ENCODE measurements at places on chromosomes 7 and 10. TPM values are rescaled to one million over a fixed set of nuclear protein-coding genes. Genes with fewer than 3 reads are reported as not detected.

SLC16A9 gene
- total RNA-seq, result 0.26 TPM

SLC35G1 gene
- total RNA-seq, result 2.1 TPM

PODXL gene
- total RNA-seq, result 0.26 TPM

TCF7L2 gene
- 5.0 TPM for total RNA-seq

EBLN1 gene
- total RNA-seq, result not detected

SPAM1 gene
- not detected for total RNA-seq

ARHGEF5 gene
- total RNA-seq, result 3.9 TPM

NEUROD6 gene
- total RNA-seq, result not detected

ZNF425 gene
- total RNA-seq, result 4.6 TPM

TRA2A gene
- total RNA-seq, result 30.4 TPM

PDE1C gene
- 27.6 TPM for total RNA-seq

HYAL4 gene
- not detected for total RNA-seq

GLI3 gene
- 6.4 TPM for total RNA-seq

NUTM2E gene
- total RNA-seq, result under 0.01 TPM

AMPH gene
- total RNA-seq, result 3.6 TPM

PTPRZ1 gene
- not detected for total RNA-seq

GRID1 gene
- 0.33 TPM for total RNA-seq

SUV39H2 gene
- total RNA-seq, result 8.5 TPM

EPO gene
- not detected for total RNA-seq

THSD7A gene
- total RNA-seq, result 0.83 TPM

PIK3CG gene
- total RNA-seq, result not detected

PARG gene
- total RNA-seq, result 37.8 TPM

All from fibroblast of lung (primary cell).